Hypothalamus (tissue), 51 donors: ENCODE measurements at places on chromosomes 5 and 9.

- DNase-seq = no peak
Measured at GRCh38 chr5:173902743-173903142, 14.6 kb downstream of the CPEB4 start.

DNA sequence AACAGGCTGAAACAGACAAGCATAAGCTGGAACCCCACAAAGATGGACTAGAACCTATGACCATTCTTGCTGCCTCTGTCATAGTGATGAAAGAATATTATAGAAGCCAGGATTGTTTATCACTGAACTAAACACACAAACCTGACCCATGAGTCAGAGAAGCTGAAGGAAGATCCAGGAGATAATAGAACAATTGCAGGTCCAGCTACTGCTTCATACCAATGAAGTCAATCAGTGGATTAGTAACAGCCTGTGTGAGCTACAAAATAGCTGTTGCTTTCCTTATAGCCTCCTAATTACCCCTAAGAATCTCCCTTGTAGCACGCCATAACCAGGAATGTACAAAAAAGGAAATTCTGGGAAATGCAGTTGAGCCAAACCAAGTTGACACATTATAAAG lies 459.9 kb upstream of the ZNF462 start:
- no peak for DNase-seq

DNA sequence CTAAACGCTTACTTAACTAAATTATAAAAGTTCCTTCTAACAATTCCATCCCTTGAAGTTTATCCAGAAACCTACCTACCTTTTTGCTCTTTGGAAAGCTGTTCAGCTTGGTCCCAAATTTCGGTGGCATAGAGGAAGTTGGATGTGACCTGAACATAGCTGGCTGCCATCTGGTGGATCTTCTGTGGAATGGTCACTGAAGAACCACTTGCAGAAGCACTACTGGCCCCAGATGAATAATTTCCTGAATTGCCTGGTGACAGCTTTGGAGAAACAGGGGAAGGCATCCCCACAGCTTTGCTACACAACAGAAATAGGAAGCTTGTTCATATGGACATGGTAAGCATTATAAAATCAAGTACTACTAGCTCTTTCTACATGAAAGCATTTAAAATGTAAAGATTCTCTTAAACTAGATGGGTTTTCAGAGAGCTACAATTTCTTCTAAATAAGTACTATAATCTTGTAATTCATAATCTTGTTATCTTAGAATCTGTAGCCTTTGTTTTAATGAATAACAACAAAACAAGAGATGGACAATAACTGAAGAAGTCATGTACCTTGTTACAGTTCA lies 9.9 kb downstream of the LEAP2 start:
- DNase-seq = no peak

- no peak for DNase-seq
Measured at GRCh38 chr9:7592321-7593316, 207.0 kb downstream of the DMAC1 start.

DNA sequence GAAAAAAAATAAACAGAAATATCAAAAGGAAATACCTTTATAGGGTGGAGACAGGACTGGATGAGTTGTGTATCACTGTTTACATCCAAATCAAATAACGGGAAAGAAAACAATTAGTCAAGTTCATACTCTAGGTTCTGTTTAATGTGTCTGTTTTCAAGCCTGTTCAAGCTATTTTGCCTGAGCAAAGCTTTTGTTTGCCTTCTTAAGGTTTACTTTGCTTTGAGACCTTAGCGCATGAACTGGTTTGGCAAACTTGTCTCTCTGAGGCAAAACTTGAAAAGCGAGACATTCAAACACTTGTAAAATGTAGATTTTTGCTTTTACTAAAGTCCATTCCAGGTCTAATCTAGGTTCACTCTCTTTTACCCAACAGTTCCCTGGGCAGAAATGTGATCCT lies 174.1 kb upstream of the RFX3 start:
- no peak for DNase-seq

DNA sequence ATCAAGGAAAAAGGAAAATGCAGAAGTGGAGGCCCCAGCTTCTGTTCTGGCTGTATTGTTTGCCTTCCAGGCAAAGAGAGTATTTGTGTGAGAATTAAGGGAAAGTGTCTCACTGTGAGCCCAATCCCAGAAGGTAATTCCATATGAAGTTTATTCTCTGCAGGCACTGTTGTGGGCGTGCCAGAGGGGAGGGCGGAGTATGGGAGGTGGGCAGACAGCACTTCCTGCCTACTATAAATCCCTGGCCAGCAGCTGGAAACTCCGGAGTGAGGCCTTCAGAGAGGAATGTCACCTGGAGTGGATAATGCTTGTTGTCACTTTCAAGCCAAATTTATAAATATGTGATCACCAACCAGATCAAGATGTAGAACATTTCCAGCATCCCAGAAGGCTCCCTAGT lies 209.5 kb downstream of the ARHGAP26 start:
- no peak for DNase-seq

DNA sequence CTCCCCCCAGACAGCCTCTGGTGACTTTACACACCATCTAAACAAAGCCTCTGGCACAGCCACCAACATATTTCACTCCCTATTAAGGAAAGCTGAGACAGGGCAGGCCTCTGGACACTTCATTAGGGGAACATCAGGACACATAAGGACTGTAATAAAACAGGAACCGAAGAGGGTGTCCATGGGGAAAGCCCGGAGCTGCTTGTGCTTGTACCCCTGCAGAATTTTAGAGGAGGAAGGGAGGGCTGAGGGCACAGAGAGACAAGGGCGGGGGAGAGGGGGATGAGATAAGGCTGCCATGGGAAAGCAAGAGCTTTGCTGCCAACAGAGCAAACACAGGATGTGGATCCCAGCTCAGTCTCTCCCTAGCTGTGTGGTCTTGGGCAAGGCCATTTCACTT lies 138.4 kb downstream of the ASTN2 start:
- DNase-seq = no peak

- DNase-seq = no peak
Measured at GRCh38 chr5:152086668-152087067, 162.0 kb upstream of the GLRA1 start.

DNA sequence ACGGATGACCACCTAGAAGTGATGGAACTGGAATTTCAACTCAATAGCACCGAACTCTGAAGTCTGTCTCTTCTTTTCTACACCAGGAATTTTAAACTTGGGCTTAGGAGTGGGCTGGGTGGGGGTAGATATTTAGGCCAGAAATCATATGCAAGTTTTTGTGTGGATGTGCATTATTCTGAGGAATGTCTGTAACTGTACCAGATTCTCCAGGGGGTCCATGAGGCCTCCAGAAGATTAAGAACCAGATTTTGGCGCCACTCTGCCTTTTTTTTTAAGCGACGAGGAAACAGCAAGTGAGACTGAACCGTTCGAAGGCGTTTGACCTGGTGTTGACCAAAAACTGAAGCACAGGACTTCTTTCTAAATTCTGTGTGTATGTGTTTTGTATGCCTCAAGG lies 88.8 kb upstream of the TTC23L start:
- no peak for DNase-seq

DNA sequence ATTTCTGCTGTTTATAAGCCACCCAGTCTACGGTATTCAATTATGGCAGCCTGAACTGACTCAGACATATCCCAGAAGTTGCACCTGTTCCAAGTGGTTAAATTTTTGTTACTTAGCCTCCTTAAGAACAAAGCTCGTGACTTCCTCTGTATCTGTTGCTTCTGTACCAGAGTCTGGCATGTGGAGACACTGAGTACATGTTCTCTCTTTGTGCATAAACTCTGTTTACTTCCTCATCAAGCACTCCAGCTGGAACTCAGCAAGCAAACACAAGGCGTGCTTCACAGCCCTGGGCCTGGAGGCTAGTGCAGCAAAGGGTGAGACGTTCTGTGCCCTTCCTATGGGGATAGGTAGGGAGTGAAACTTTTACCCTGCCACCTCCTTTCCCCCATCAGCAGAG lies 19.0 kb downstream of the C9orf152 start:
- DNase-seq = no peak

DNA sequence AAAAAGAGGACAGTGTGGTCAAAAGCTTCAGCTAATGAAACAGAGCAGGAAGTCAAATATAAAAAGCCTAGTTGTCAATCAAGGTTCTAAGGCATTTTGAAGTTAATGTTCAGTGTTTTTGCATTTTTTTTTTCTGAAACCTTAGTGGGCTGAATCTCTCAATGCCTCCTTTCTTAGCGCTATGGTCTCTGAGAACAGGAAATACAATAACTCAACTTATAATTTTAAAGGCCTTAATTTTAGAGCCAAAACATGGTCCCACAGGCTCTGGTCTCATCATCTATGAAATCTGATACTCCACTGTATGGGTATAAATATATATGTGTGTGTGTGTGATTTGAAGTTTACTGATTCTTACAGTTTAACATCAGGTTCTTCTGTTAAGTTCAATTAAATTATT lies 63.3 kb upstream of the DPYSL3 start:
- DNase-seq = no peak

DNA sequence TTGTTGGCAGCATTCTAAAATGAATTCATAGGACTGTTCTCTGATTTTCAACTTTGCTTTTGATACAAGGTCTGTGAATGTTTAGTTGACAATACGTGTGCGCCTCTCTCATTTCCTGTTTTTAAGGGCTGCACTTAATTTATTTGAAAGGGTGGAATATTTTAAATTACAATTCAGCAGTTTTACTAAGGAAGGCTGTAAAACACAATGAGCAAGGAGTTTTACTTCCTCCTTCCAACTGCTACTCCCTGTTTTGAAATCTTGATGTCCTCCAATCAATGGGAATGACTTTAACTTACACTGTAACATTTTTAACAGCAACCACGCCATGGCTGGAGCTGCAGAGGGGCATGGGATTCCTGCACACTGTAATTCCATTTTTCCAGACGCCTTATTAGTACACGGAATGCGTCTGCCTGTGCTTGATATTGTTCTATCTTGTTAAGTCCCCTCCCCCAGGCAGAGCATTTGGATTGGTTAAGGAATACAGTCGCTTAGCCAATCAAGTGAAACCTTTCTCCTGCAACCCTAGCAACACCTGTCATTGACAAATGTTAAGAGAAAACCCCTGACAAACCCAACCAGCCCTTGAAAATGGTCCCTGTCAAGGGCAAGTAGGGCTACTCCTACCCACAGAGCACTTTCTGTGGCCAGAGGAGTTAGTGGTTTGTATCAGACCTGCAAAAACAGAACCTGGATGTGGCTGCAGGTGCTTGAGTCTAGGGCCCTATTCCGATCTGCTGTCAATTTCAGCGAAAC lies 12.5 kb upstream of the ZSWIM6 start:
- DNase-seq = no peak

GRCh38 chr9:76453785-76454184 lies 5.2 kb upstream of the GCNT1 start:
- DNase-seq = no peak

- no peak for DNase-seq
Measured at GRCh38 chr5:172846677-172847076, 12.6 kb downstream of the ERGIC1 start.

DNA sequence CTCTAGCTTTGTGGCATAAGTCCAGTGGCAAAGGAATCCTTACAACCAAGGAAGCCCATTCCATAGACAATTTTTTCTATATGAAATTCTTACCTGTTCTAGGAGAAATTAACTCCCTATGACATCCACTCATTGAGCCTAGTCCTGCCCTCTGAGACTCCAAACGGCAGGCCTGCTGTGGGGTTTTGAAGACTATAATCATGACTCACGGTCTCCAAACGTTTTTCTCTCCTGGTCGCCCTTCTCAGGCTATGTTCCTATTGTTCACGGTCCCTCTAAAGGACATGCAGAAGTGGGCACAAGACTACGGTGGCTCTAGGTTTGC lies 611 bp downstream of the EXOSC3 start:
- no peak for DNase-seq

DNA sequence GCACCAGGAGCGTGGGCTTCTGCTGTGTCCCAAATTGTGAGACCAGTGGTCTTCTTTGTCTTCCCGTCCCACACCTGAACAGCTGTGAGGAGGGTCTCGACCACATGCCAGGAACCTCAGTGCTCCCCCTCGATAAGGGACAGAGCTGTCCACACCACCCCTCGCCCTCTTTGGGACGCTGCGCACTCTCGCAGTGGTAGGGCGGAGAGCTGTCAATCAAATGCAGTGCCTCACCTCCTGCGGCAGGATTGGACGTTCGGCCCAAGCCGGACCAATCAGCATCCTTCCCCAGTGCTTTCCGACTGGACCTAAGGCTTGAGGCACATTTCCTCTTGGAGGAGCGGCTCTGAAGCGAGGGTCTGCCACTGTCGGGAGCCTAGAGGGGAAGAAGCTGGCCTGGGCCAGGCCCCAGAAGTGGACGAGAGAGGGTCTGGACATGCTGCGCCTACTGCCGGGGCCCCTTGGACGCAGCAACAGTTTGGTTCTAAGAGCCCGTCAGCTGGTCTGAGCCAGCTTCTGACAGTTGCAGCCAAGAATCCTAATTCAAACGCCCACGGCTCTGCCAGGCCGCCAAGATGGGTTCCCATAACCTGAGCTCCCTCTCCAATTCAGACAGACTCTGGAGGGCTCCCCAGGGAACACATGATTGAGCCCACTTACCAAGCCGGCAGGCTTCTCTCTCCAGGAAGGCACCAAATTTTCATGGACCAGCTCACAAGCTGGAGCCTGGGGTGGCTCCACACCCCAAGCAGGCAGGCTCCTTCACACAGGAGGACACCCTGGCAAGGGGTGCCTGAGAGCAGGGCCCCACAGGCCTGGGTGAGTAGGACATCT lies 28.1 kb upstream of the ADAMTS2 start:
- no peak for DNase-seq

DNA sequence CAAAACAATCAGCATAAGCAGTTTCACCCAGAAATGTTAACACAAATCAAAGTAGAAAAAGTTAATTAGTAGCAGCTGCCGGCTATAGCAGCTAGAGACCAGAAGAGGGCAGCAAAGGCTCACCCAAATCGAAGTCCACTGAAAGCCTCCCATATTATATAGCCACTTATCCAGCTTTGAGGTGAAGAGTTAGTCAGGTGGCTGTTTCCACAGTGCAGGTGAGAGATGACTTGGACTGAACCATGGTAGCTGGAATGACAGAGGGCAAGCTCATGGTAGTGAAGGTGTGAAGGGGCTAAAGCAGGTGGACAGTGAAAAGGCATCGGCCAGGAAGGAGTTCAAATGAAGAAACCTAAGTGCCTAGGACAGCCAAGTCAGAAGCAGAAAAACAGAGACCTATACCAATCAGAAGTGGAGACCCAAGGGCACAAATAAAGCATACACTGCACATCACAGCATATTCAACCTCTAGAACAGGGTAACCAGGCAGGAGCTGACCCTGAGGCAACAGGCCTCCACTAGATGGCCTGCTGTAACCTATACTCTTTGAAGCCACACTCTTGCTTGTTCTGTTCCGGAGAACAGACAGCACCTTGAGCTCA lies 7.2 kb upstream of the RNF38 start:
- no peak for DNase-seq

DNA sequence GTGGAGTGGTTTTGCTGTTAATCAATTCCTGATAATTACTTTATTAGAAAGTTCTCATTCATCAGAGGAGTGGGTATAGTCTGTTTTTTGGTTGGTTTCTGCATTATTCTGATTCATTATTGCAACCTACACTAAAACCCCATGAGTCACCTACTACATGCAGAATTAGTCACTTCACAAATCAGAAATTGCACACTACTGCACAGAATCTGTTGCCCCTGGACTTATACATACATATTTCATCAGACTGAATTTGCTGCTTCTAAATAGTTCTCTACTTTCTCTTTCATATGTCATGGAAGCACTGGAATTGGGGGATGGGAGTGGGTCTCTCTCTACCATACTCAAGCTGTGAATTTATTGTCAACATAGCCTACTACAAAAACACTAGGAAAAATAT lies 585.1 kb downstream of the DNAH5 start:
- DNase-seq = no peak
